Activated T-cell treated with anti-CD3 and anti-CD28 coated beads, Interleukin-2, amount 50 U/mL, for 48 hours (primary cell): ENCODE measurements at places on chromosomes 1 and 21.

DNA sequence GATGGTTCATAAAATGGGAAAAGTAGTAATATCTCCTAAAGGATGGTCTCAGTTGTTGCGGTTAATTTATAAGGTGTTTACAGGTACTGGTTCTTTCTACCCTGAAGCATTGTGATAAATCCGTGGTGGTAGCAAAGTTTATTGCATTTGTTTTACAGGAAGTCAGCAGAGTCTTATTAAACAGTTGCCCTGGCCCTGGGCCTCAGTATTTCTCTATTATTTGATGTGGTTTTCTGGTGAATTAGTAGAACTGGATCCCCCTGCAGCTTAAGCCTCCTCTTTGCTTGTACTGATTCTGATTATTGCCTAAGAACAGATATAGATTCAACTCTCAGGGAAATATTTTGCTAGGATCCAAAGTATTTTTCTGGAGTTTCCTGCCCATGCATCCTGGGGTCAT lies 76.4 kb upstream of the CD55 start:
- no peak for DNase-seq

GRCh38 chr1:92485381-92486250 lies 1.1 kb downstream of the GFI1 start:
- peak; percentile 92 for DNase-seq

GRCh38 chr1:19858893-19859292 lies 23.3 kb upstream of the OTUD3 start:
- DNase-seq, result no peak

DNA sequence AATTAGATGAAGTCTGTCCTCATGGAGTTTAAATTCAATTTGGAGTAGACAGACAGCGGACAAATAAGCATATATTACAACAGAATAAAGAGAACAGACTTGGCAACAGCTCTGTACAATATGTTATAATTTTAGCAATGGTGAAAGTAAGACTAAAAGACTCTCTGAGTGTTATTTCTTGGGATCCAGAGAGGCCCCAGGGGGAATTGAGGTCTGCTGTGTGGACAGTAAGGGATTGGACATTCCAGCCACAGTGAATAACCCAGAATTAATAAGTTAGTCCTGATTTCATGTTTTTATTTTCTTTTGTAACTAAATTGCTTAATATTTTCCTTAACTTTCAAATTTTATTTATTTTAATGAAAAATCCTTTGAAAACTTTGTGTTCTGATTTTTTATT lies 101.7 kb downstream of the PATJ start:
- DNase-seq, result no peak

DNA sequence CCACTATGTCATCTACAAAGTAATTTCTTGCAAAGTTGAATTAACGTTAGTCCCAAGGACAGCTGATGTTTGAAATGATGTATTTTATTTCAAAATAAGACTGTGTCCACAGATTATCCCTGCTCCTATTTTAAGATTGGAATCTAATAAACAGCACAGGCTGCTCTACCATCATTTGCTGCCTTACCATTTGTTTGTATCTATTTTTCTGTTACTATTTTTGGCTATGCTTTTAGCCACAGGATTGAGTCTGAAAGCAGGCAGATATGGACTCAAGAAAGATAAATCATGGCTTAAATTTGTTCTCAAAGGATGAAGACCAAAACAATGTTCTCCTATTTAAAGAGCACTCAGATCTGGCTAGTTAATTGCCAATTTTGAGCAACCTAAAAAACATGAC lies 105.3 kb downstream of the RGS2 start:
- no peak for DNase-seq

DNA sequence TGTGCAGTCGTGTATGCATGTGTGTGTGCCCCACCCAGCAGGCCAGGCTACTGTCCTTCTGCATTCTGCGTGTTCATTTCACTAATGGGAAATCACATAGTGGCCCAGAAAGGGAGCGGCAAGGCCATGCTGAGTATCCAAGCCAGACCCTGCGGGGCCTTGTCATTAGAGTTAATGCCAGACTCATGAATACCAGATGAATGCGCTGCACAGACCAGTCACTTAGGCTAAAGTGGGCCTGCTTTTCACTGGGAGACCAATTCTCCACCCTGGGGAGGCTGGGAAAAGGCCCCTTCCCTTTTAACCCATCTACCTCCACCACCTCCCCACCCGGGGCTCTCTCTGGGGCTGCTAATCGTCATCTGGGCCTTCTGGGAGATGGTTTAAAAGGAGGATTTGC lies 17.0 kb upstream of the GRIK3 start:
- no peak for DNase-seq

GRCh38 chr1:97457446-97458089 lies 463.3 kb downstream of the DPYD start:
- no peak for DNase-seq
